Naive thymus-derived CD8-positive, alpha-beta T cell (primary cell): ENCODE measurements at places on chromosomes 1 and 21.
A peak's percentile ranks its signal among the peaks of the same experiment; 100 is the strongest.

- peak; percentile 54 for DNase-seq
Observed at GRCh38 chr21:43921571-43921978, 56.6 kb downstream of the AGPAT3 start.

- DNase-seq: no peak
Observed at GRCh38 chr1:108972951-108973350, 9.7 kb upstream of the CLCC1 start.

DNA sequence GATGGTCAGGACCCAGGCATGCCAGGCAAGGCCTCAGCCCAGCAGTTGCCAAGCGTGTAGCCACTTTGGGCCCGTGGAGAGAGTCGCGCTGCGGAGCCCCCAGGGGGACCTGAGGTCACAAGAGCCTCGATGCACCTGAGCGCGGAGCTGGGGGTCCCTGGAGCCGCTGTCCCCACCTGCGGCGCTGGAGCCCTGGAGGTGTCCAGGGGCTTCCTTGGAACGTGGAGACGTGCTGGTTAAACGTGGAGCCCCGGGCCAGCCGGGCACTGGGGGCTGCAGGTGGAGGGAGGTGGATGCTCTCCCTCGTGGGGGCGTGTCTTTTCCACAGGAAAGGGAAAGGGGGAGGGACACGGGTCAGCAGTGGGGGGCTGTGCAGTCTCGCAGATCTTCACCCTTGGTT is 3.1 kb downstream of the PLCH2 start:
- DNase-seq: no peak

- peak; percentile 65 for DNase-seq
Observed at GRCh38 chr1:153261281-153262069, 2.0 kb downstream of the LORICRIN start.

DNA sequence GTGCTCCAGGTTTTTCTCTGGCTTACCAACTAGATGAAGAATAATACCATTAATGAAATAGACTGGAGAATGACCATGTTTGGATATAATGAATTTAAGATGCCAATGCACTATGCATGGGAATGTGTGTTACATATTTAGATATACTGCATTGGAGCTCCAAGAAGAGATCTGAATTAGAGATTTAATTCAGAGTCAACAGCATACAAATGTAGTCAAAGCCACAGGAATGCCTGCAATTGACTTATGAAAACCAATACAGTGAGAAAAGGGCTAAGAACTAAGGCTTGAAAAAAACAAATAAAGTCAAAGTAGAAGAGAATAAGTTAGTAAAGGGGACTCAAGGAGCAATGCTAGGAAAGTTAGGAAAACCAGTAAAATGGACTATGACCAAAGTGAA is 59.1 kb downstream of the USP24 start:
- no peak for DNase-seq

DNA sequence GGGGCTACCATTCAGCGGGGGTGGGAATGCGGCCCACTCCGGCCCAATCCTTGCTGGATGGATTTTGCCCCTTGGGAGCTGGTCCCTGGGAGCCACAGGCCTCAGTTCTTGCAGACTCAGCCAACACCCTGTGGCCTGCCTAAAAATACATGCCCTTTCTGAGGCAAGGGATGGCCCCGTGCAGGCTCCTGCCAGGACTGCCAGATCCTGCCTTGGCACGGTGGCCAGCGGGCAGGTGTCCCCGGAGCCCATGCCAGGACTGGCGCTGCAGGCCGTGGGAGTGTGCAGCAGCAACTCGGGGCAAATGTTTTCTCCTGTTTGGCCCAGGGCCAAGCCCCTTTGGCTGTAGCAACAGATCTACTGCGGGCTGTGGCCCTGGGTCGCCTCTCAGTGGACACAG is 1.6 kb upstream of the PANK4 start:
- DNase-seq: no peak

- DNase-seq: no peak
Observed at GRCh38 chr1:45084562-45084961, 72.5 kb downstream of the UROD start.

- DNase-seq: no peak
Observed at GRCh38 chr21:17402937-17403336, 109.9 kb upstream of the CXADR start.
